Esophagus squamous epithelium (tissue), 5 donors: ENCODE measurements at places on chromosomes 5 and 9.

DNA sequence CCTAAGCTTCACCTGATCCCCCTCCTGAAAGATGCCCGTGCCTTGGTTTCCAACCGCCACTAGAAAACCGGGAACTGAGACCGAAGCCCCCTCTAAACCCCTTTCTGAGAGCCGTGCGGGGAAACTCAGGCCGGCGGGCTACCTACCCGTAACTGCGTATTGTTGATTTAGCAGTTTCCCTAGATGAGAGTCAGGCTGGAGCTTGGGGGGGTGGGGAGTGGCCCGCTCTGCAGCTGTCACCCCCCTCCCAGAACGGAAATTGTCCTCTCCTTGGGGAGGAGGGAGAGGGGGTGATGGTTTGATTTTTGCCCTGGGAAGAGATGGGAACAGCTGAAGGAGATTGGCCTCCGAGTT is 2.5 kb downstream of the CXXC5 start:
- DNase-seq = no peak
- H3K27ac ChIP-seq = peak overlapping the region; percentile 92
- H3K4me3 ChIP-seq = peak overlapping the region; percentile 66
- H3K4me1 ChIP-seq = peaks cover 89% of the 10 kb centered on the region

- H3K27ac ChIP-seq = no peak overlapping the region
- H3K36me3 ChIP-seq = no peaks in the 10 kb centered on the region
- no peak for DNase-seq
- no peak overlapping the region for H3K4me3 ChIP-seq
Measured at GRCh38 chr9:18608371-18608770, 134.4 kb downstream of the ADAMTSL1 start.

GRCh38 chr9:136807281-136808074 is at the start of gene RABL6:
Gene RABL6, plus strand, starts transcription at chr9:136807948. Its CDS starts 249 bp downstream, at chr9:136808197.
- peak within 1 kb of the TSS; percentile 96 for H3K27ac ChIP-seq
- H3K4me1 ChIP-seq = peaks cover 27% of the 10 kb centered on the region
- no peaks in the 10 kb centered on the region for H3K27me3 ChIP-seq
- peak within 1 kb of the TSS; percentile 90 for H3K4me3 ChIP-seq

DNA sequence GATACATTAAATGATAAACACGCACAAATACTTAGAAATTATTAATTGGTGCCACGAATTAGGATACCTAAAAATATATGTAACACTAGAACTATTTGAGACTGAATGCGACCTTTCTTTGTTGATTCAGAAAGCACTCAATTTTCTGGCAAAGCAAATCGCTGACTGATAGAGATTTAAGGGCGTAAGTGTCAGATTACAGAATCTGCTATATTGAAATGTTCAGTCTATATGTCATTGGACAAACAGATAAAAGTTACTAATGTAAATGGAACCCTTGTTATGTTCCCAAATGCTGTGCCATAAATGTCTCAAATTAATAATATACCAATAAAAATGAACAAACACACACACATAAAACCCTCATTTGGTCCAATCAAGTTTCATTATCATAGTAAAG is 137.9 kb downstream of the MPDZ start:
- peaks cover 9% of the 10 kb centered on the region for H3K36me3 ChIP-seq
- no peaks in the 10 kb centered on the region for H3K27me3 ChIP-seq
- DNase-seq = no peak

GRCh38 chr9:71271602-71272001 is 150.2 kb upstream of the TRPM3 start:
- H3K4me1 ChIP-seq = no peaks in the 10 kb centered on the region
- no peak for DNase-seq
- no peak overlapping the region for H3K27ac ChIP-seq

GRCh38 chr5:1561402-1561929 is 37.7 kb upstream of the LPCAT1 start:
- no peak for DNase-seq
- no peaks in the 10 kb centered on the region for H3K36me3 ChIP-seq
- H3K4me3 ChIP-seq = no peak overlapping the region
- peaks cover 3% of the 10 kb centered on the region for H3K4me1 ChIP-seq

DNA sequence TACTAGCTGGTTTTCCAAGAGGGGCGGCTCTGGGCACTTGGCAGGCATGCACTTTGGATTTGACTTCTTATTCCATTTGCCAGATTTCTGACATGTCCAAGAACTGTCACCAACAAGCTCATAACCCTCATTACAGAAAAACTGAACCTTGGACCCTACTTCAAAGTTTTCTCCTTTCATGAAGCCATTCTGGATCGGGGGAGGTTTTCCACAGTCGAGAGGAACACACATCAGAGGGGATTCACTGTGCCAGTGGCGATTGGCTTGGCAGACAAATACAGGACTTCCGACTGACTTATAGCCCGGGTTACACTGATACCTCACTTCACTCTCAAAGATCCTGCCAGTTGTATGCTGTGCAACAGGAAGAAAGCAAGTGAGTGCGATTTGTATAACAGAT is 70.9 kb upstream of the TXNDC8 start:
- no peak overlapping the region for H3K27ac ChIP-seq
- H3K4me3 ChIP-seq = no peak overlapping the region
- no peak for DNase-seq
- H3K36me3 ChIP-seq = no peaks in the 10 kb centered on the region
- no peaks in the 10 kb centered on the region for H3K27me3 ChIP-seq
- H3K4me1 ChIP-seq = no peaks in the 10 kb centered on the region

- H3K27me3 ChIP-seq = peaks cover 9% of the 10 kb centered on the region
- H3K4me1 ChIP-seq = no peaks in the 10 kb centered on the region
- H3K4me3 ChIP-seq = no peak overlapping the region
- no peak overlapping the region for H3K27ac ChIP-seq
- no peaks in the 10 kb centered on the region for H3K36me3 ChIP-seq
- DNase-seq = no peak
Measured at GRCh38 chr5:155064580-155064979, 51.0 kb downstream of the KIF4B start.

DNA sequence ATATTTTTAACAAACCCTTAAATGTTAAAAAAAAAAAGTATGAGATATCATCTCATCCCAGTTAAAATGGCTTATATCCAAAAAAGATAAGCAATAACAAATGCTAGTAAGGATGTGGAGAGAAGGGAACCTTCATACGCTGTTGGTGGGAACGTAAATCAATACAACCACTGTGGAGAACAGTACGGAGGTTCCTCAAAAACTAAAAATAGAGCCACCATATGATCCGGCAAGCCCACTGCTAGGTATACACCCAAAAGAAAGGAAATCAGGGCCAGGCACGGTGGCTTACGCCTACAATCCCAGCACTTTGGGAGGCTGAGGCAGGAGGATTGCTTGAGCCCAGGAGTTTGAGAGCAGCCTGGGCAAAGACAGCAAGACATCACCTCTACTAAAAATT is 3.0 kb downstream of the MTMR12 start:
- no peak overlapping the region for H3K27ac ChIP-seq
- H3K4me1 ChIP-seq = peaks cover 17% of the 10 kb centered on the region
- H3K36me3 ChIP-seq = no peaks in the 10 kb centered on the region
- H3K27me3 ChIP-seq = no peaks in the 10 kb centered on the region
- DNase-seq = no peak
- no peak overlapping the region for H3K4me3 ChIP-seq

DNA sequence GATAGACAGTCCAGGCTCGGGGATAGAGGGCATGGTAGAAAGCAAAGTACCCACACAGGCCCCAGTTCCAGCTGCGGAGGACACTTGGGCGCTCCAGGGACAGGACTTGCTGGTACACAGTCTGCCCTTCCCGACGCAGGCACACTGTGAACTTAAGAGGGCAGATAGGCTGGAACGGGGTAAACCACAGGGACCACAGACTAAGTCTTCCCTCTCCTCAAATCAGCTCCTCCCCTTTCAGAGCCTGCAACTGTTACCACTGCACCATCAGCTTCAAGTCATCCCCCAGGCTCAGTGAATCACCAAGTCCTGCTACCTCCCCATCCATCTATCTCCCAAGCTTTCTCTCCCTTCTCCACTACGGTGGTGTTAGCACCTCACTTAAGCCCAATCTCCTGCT is 7.3 kb downstream of the GBA2 start:
- no peak for DNase-seq
- no peak overlapping the region for H3K4me3 ChIP-seq
- H3K27me3 ChIP-seq = no peaks in the 10 kb centered on the region
- no peak overlapping the region for H3K27ac ChIP-seq

DNA sequence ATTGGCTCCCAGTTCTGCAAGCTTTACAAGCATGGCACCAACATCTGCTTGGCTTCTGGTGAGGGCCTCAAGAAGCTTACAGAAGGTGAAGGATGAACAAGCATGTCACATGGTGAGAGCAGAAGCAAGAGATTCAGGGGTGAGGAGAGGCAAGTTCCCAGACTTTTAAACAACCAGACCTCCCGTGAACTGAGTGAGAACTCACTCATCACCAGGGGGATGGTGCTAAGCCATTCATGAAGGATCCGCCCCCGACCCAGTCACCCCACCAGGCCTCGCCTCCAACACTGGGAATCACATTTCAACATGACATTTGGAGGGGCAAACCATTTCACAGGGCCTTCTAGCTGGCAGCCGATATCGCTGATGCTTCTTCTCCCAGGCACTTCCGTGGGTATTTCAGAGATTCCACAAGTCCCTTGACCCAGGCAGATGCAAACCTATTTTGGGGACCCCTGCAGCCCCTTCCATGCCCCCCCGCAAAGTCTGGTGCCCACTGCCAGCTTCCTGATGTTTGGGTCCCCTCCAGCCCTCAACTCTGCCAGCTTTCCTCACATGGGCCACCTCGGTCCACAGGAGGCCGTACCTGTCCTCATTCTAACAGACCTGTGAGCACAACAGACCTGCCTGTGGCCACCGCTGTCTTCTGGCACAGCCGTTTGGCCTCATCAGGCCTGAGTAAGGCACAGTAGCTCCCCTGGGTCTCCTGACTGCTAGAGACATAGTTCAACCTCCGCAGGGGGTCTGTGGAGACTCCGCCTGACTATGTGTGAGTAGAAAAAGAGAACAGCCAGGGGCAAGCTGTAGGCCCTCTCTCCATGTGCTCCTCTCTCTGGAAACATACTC is 60.7 kb upstream of the ANGPTL2 start:
- H3K36me3 ChIP-seq = no peaks in the 10 kb centered on the region
- peaks cover 51% of the 10 kb centered on the region for H3K4me1 ChIP-seq

DNA sequence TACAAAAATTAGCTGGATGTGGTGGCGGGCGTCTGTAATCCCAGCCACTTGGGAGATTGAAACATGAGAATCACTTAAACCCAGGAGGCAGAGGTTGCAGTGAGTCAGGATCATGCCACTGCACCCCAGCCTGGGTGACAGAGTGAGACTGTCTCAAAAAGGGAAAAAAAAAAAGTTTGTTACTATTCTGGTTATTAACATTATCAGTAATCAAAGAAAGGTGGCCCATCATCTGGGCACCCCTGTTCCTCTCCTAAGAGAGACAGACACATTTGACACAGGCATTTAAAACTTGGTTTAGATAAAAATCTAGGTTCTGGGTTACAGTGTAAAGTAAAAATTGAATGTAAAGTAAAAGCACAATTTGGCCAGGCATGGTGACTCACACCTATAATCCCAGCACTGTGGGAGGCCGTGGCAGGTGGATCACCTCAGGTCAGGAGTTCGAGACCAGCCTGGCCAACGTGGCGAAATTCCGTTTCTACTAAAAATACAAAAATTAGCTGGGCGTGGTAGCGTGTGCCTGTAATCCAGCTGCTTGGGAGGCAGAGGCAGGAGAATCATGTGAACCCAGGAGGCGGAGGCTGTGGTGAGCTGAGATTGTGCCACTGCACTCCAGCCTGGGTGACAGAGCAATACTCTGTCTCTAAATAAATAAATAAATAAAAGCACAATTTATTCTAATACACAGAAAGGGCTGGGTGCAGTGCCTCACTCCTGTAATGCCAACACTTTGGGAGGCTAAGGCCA is 16.7 kb upstream of the PHYHD1 start:
- DNase-seq = no peak
- peaks cover 68% of the 10 kb centered on the region for H3K4me1 ChIP-seq
- H3K27me3 ChIP-seq = no peaks in the 10 kb centered on the region
- peaks cover 20% of the 10 kb centered on the region for H3K36me3 ChIP-seq
- H3K27ac ChIP-seq = peak overlapping the region; percentile 95

- H3K4me3 ChIP-seq = no peak overlapping the region
- H3K36me3 ChIP-seq = no peaks in the 10 kb centered on the region
- peaks cover 20% of the 10 kb centered on the region for H3K4me1 ChIP-seq
Measured at GRCh38 chr9:35774907-35775635, 16.3 kb upstream of the NPR2 start.

- no peaks in the 10 kb centered on the region for H3K36me3 ChIP-seq
- DNase-seq = no peak
- H3K27ac ChIP-seq = no peak overlapping the region
- H3K4me3 ChIP-seq = no peak overlapping the region
- peaks cover 8% of the 10 kb centered on the region for H3K4me1 ChIP-seq
Measured at GRCh38 chr5:75524071-75524470, 12.4 kb downstream of the POLK start.

- peaks cover 61% of the 10 kb centered on the region for H3K4me1 ChIP-seq
- H3K4me3 ChIP-seq = peak within 1 kb of the TSS; percentile 70
Measured at GRCh38 chr9:137053944-137054931, at the start of gene ENTPD2. Gene ENTPD2, minus strand, starts transcription at chr9:137054061. Its CDS starts 64 bp downstream, at chr9:137053997.

- H3K27ac ChIP-seq = no peak overlapping the region
- H3K36me3 ChIP-seq = peaks cover 42% of the 10 kb centered on the region
Measured at GRCh38 chr9:121783521-121784507, 132.4 kb downstream of the DAB2IP start.

DNA sequence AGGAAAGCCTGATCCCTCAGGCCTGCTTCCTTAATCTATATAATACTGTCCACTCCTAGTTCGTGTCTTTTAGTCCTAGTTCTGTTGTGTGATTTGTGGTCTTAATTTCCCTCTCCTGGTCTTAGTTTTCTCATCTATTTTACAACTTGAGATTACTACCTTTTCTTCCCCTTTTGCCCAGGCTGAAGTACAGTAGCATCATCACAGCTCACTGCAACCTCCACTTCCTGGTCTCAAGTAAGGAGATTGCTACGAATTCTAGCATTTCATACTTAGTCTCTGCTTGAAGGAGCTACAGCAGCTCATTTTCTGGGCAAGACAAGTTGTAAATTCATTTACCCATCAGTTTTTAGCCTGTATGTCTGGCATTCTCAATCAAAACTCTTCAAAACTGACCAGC is 5.5 kb downstream of the TRIM32 start:
- DNase-seq = no peak
- H3K27ac ChIP-seq = no peak overlapping the region
- peaks cover 60% of the 10 kb centered on the region for H3K4me1 ChIP-seq
- peaks cover under 1% of the 10 kb centered on the region for H3K36me3 ChIP-seq

- H3K36me3 ChIP-seq = no peaks in the 10 kb centered on the region
- H3K4me3 ChIP-seq = no peak overlapping the region
- no peaks in the 10 kb centered on the region for H3K27me3 ChIP-seq
- no peaks in the 10 kb centered on the region for H3K4me1 ChIP-seq
Measured at GRCh38 chr5:81204205-81204604, 28.9 kb upstream of the CKMT2 start.

GRCh38 chr9:89442501-89442978 is 55.4 kb downstream of the SEMA4D start:
- H3K27ac ChIP-seq = peak overlapping the region; percentile 23
- DNase-seq = no peak
- peaks cover 34% of the 10 kb centered on the region for H3K4me1 ChIP-seq
- H3K36me3 ChIP-seq = no peaks in the 10 kb centered on the region
- peak overlapping the region; percentile 8 for H3K4me3 ChIP-seq
- no peaks in the 10 kb centered on the region for H3K27me3 ChIP-seq

- no peaks in the 10 kb centered on the region for H3K4me1 ChIP-seq
- H3K27ac ChIP-seq = no peak overlapping the region
- no peak overlapping the region for H3K4me3 ChIP-seq
- no peaks in the 10 kb centered on the region for H3K27me3 ChIP-seq
Measured at GRCh38 chr9:108905494-108905893, 28.4 kb downstream of the ELP1 start.
